ENCODE measurements at places on chromosomes 6 and 20.

- no peak for DNase-seq
Observed at GRCh38 chr6:157150076-157150475, 173.2 kb downstream of the TMEM242 start.

GRCh38 chr6:138857775-138858174, 61.9 kb downstream of the ECT2L start:
- no peak for DNase-seq

DNA sequence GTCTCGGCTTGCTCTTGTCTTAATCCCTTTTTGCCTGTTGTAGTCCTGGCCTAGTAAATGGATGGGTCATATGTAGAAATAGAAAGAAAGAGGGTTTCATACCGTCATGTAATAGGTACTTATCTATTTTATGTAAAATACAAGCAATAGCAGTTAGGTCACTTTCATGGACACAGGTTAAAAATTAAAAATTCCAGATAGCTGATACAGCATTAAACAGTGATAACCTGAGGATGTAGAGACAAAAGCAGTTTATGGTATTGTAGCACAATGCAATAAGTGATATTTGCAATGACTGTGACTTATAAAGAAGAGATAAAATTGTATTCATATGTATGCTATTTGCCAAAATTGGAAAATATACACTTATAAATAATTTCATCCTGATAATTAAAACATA, 96.9 kb downstream of the CCDC170 start:
- DNase-seq = no peak

DNA sequence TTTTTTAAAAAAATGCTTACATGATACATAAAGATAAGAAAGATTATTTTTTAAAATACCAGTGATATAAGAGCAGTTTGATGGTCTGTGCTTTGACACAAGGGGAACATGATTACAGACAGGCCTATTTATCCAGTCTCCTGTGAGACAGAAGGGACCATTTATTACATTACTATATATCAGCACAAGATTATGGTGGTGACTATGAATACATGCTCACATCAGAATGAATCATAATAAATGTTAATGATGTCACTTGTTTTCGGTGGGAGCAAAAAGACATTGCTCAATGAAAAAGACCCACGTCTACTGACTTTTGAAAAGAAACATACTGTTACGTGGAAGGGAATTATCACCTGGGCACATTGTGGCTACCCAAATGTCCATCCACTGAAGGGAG, 455.1 kb downstream of the CDC5L start:
- no peak for DNase-seq

- DNase-seq = no peak
Observed at GRCh38 chr6:136968837-136969236, 46.7 kb downstream of the SLC35D3 start.

DNA sequence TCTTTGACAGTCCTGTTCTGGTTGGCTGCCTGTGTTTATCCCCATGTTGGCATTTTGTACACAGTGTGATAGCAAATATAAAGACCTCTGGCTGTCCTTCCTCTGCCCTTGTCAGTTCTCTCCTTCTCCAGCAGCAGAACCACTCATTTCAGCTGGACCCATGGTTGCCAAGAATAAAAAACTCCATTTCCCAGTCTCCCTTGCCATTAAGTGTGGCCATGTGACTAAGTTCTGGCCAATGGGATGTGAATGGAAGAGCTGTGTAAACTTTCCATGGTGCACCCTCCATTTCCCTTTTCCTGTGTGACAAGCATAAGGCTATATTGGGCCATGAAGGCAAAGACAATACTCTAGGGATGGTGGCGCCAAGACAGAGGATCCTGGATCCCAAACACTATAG, 78.4 kb upstream of the TBC1D7 start:
- DNase-seq = no peak

DNA sequence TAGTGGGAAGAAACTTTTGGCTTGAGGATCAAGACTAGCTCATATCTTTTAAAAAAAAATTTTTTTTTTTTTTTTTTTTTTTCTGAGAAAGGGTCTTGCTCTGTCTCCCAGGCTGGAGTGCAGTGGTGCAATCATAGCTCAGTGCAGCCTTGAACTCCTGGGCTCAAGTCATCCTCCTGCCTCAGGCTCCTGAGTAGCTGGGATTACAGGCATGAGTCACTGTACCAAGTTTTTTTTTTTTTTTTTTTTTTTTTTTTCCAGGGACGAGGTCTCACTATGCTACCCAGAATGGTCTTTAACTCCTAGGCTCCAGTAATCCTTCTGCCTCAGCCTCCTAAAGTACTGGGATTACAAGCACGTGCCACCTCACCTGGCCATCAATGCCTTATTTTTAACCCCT, 27.9 kb downstream of the GCLC start:
- no peak for DNase-seq

DNA sequence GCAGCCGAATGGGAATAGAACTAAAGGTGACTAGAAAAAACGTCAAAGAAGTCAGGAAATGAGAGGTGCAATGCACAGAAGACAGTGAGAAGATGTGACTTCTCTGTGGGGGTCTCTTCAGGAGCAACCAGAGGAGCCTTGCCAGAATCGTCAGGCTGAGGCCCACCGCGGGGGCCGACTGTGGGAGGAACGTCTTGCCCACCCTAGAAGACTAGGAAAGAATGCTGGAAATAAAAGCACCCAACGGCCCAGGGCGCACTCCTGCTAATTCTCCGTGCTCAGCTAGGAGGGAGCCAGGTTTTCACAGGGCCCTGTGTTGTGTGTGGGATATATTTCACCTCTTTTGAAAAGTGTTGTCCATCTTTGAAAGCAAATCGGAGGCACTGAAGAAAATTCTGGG, 129.2 kb downstream of the SMOC2 start:
- no peak for DNase-seq

DNA sequence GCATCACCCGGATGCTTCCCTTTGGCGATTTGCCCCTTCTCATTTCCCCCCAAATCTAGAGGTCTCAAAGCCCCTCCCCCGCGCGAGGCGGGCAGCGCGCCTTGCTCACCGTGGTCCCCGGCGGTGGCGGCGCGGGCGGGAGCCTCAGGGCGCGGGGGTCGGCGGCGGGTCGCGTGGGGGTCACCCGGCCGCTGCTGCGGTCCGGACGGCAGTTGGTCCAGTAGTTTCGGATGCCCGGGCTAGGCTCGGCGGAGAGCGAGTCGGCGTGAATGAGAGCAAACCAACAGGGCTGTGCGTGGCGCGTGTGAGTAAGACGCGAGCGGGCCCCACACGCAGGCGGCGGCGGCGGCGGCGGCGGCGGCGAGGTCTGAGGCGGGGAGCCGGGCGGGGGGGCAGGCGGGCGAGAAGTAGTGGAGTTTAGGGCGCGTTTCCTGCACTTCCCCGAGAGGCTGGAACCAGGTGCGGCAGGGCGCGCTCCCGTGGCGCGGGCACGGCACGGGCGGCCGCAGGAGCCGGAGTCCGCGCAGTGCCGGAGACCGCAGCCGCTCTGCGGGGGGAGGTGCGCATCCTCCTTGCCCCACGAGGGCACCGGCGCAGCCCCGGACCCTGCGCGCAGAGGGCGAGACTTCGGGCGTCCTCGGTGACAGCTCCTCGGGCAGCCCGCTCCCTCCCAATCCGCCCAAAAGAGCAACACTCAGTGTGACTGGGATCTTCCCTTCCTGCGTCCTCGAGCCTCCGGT, 567 bp downstream of the HS3ST5 start:
- no peak for DNase-seq

DNA sequence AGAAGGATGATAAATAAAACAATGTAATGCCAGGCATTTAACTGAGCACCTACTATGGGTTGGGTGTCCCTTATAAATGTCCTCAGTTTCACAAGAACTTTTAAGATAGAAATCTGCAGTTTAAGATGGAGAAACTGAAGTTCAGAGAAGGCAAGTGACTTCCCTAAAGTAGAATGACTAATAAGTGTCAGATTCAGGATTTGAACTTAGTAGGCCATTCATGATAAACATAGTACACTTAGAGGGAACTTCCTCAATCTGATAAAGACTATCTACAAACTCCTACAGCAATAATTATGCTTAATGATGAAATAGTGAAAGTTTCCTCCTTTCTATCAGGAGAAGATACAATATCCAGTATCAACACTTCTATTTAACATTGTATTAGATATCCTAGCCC, 43.9 kb downstream of the NCR2 start:
- DNase-seq = no peak

GRCh38 chr6:137307163-137307854, 88.1 kb upstream of the IFNGR1 start:
- DNase-seq = no peak

DNA sequence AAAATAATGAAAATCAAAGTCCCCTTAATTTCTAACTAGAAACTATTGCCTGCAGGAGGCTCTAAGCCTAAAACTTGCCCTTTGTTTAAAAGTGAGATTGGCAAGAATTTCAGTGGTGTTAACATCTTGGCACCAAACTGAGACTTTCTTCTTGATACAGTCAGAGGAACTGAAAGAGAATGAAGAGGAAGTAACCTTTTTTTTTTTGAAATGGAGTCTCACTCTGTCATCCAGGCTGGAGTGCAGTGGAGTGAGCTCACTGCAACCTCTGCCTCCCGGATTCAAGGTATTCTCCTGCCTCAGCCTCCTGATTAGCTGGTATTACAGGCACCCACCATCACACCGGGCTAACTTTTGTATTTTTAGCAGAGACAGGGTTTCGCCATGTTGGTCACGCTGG, 3.6 kb downstream of the DOP1A start:
- DNase-seq = no peak

GRCh38 chr6:26158076-26158580, 70.9 kb downstream of the HFE start:
- DNase-seq = no peak

GRCh38 chr6:51535327-51535726, 552.1 kb downstream of the PKHD1 start:
- DNase-seq = no peak

- no peak for DNase-seq
Observed at GRCh38 chr20:36240076-36240475, 3.8 kb downstream of the AAR2 start.

DNA sequence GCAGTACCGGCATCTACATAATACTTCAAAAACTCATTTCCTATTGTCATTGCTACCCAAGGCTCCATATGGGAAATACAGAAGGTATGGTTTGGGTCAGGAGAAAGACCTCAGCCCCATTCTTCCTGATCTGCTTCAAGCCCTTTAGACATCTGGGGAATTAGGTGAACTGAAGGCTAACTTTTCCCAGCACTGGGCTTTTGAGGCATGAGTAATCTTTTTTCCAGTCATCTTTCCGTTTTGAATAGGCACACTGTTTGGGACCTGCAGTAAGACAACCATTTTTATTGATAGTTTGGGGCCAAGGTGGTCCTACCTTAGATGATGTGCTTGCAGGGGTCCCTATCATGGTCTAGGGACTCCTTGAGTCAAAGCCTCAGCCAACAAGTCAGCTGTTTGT, 198.4 kb downstream of the HAO1 start:
- no peak for DNase-seq
